ENCODE measurements at places on chromosomes 16 and 17.

- DNase-seq = no peak
These were observed 1.0 kb upstream of the HLF start for GRCh38 chr17:55263569-55264277.

DNA sequence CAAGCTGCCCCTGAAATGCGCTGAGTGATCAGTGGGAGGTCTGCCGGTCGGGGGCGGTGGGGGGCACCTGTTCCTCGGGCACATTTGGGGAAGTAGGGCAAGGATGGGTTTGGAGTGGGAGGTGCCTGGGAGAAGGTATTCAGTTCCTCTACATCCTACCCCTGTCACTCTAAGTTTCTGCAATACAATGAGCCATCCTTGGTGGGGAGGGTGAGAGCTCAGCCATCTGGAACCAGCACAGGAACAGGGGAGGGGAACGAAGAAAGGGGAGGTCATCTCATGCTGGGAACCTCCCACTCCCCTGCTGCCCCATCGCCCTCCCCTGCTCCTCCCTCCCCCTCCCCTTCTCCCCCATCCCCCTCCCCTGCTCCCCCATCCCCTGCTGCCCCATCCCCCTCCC lies 4.2 kb downstream of the DPH1 start:
- no peak for DNase-seq

DNA sequence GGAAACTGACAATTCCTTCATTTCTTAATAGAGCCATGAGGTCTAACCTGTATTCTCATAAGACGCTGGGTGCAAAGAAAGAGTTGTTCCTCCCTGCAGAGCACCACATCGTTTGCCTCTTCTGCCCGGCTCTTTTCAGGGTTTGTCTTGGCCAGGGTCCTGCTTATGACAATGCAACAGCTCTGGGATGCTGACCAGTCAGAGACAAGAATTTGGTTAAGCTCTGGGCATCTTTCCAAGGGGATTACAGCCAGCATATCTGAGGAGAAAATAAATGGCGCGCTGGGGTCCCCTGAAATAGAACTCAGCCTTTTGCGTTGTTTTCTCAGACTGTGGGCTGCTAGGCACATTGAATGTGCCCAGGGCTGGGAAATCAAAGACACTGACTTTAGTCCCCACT lies 128.6 kb downstream of the SHISA6 start:
- no peak for DNase-seq

DNA sequence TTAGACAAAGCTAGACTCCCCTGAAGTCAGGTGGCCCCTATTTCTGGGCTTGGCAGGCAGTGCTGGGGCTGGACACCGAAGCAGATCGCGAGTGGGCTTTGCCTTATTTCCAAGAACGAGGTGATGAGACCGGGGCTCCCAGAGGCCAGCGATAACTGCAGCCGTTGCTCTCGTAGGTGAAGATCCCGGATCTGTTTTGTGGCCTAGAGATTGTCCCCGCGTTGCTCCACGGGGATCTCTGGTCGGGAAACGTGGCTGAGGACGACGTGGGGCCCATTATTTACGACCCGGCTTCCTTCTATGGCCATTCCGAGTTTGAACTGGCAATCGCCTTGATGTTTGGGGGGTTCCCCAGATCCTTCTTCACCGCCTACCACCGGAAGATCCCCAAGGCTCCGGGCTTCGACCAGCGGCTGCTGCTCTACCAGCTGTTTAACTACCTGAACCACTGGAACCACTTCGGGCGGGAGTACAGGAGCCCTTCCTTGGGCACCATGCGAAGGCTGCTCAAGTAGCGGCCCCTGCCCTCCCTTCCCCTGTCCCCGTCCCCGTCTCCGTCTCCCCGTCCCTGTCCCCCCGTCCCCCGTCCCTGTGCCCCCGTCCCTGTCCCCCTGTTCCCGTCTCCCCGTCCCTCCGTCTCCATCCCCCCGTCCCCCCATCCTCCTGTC lies 1.5 kb upstream of the TBCD start:
- no peak for DNase-seq

GRCh38 chr17:82647593-82648164 lies 565 bp downstream of the WDR45B start:
- no peak for DNase-seq

DNA sequence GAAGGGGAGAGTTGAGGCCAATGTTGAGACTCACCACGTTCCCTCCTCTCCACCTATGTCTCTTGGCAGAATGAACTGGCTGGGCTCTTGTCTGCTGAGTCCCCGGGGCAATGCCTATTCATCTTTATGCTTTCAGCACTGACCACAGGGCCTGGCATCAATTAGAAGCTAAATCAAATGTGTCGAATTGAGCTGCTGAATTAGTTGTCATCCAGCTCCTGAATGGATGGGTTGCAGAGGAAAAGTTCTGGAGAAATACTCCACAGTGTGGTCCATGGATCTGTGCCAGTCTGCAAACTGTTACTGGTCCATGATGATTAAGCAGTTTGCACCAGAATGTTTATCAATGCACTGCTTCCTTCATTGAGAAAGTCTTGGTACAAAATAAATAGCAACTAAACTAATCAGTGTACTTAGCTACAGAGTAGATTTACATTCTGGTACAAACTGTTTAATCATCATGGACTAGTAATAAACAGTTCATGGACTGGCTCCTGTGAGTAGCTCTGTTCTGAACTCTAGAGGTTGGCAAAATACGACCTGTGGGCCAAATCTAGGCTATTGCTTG lies 4.6 kb downstream of the CNGB1 start:
- DNase-seq = no peak

- DNase-seq = no peak
These were observed 46.1 kb upstream of the DNAJA2 start for GRCh38 chr16:47019568-47019967.

GRCh38 chr17:57471868-57472368 lies 215.6 kb downstream of the MSI2 start:
- no peak for DNase-seq

DNA sequence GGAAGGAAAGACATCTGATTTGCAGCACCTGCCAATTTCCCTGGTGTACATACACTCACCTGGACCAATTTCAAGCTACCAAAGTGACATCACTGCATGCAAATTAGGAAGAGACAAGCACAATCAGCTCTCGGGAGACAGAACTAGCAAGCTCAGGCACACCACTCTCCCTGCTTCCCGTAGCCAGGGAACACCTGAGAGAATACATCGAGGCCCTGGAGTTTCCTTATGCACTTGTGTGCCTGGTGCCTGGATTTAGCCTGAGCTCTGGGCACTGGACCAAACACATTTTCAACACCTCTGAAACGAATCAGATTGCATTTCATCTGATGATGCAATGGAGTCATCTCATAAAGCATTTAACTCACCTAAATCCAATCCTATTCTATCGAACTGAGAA lies 110.5 kb downstream of the HS3ST2 start:
- no peak for DNase-seq

DNA sequence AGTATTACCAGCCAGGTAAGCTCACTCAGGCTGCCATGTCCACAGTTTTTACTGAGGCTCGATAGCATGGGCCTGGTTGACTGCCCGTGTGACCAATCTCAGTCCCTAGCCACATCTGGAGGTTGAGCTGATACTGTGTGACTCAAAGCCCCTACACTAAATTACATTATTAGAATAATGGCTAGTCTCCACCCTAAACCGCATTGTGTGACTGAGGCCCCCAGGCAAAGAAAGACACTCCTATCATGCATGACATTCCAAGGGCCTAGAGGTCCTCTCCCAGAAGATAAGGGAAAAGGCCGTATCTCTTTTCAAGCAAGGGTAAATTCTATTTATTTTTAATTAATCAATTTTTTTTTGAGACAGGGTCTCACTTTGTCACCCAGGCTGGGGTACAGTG lies 505.3 kb downstream of the HAPSTR1 start:
- no peak for DNase-seq

- DNase-seq = no peak
These were observed 188.8 kb downstream of the CCDC182 start for GRCh38 chr17:57556320-57556719.

GRCh38 chr16:88749358-88749757 lies 35.7 kb downstream of the PIEZO1 start:
- no peak for DNase-seq

GRCh38 chr17:76531486-76532038 lies 5.9 kb downstream of the CYGB start:
- no peak for DNase-seq

GRCh38 chr17:50476545-50477315 lies 1.9 kb upstream of the RSAD1 start:
- DNase-seq = no peak

GRCh38 chr17:1484676-1485422 lies 7.6 kb downstream of the MYO1C start:
- DNase-seq = peak; percentile 43

DNA sequence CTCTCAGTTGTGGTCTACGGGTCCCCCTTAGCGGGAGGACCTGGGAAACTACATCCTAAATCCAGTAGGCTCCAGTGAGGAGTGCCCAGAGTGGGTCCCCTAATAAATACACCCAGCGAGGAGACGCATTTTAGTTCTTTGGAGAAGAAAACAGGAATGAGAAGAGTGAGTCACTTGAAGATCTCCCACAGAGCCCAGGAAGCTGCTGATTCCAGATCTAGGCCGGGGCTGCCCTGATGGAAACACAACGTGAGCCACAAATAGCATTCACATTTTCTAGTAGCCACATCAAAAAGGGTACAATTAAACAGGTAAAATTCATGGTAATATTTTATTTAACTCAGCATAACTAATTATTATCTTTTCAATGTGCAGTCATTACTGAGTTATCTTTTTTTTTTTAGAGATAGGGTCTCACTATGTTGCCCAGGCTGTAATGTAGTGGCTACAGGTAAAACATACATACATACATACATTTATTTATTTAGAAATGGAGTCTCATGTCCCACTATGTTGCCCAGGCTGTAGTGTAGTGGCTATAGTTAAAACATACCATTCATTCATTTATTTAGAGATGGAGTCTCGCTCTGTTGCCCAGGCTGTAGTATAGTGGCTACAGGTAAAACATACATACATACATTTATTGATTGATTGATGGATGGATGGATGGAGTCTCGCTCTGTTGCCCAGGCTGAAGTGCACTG lies 21.5 kb downstream of the FBXO31 start:
- no peak for DNase-seq

DNA sequence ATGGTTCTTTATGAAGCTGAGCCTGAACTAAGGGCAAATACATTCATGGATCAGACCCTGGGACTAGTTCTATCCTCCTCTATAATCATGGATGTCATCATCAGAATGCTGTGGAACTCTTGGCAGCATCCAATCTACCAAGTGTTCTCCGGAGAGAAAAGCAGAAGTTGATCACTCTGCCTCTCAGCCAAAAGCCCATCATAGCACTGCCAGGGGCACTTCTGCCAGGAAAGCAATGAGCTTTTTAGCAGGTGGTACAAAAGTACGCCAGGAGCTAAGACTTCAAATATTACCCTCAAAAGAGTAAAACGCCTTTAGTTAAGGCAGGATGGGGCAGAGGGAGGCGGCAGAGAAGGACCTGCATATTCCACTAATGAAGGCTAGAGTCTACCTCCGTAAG lies 279.0 kb downstream of the SLC39A11 start:
- DNase-seq = no peak

DNA sequence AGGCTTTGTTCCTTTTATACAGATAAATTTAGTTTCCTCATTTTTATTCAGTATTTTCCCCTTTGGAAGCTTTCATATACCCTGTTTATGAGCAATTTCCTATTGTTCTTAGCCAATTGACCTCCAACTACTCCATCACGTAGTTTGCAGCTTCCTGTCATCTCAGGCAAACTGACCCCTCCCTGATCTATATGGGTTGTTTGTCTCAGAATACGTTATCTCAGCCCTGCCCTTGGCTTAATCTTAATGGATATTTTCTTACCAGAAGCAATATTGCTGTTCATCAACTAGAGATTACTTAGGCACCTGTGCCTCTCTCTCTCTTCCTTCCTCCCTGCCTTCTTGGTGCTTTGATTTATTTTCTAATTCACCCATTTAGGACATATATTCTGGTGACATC lies 81.2 kb downstream of the ZNF18 start:
- no peak for DNase-seq

GRCh38 chr17:28698253-28698941 lies 13.3 kb downstream of the PROCA1 start:
- DNase-seq = no peak

GRCh38 chr17:17044846-17045561 lies 2.7 kb downstream of the MPRIP start:
- peak; percentile 35 for DNase-seq

- DNase-seq = no peak
These were observed 161.4 kb upstream of the MPHOSPH6 start for GRCh38 chr16:82331397-82331796.

GRCh38 chr16:74825941-74826340 lies 51.3 kb upstream of the FA2H start:
- DNase-seq = no peak

GRCh38 chr17:81298991-81299738 lies 4.1 kb upstream of the SLC38A10 start:
- no peak for DNase-seq

DNA sequence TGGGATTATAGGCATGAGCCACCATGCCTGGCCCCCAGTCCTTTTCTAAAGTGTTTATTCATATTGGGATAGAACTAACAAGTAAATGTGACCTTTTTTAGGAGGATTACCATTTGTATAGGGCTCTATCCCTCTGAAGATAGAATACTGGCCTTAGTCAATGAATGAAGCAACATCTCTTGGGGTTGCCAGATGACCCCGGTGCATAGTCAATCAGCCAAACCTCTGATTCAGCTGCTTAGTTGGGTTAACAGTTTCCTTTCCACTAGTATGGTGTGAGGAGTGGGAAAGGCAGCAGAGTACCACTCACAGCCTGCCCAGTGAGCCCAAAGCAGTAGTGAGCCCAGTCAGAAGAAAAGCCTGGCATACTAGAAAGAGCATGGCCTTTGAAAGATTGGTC lies 94.6 kb upstream of the TBX2 start:
- no peak for DNase-seq

- DNase-seq = no peak
These were observed 21.6 kb upstream of the PHOSPHO1 start for GRCh38 chr17:49252148-49252695.

- no peak for DNase-seq
These were observed 13.5 kb downstream of the PRMT7 start for GRCh38 chr16:68324336-68324735.

GRCh38 chr16:52708476-52708875 lies 161.5 kb upstream of the TOX3 start:
- no peak for DNase-seq

DNA sequence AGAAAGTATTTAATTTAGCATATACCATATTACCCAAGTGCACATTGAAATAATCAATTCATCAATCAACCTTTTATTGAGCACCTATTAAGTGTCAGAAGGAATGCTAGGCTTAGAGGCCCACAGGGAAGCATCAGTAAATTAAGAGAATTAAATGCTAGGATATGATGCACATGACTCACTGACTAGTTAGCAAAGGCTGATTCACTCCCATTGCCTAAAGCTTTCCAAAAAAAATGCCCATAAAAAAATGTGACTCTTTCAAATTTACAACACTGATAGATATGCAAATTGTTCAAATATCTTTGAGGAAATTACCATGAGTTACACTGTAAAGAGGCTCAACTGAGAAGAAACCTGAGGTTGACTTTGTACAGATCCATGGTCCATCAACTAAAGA lies 883.3 kb downstream of the CDH11 start:
- DNase-seq = no peak

- no peak for DNase-seq
These were observed 5.0 kb downstream of the ADCY7 start for GRCh38 chr16:50271148-50272041.

- no peak for DNase-seq
These were observed 1.5 kb downstream of the PIP4K2B start for GRCh38 chr17:38797828-38798227.

All from GM12878 (cell line).